ENCODE measurements at places on chromosomes 2 and 18.

- H3K27me3 ChIP-seq, result peaks cover 14% of the 10 kb centered on the region
- H3K36me3 ChIP-seq, result no peaks in the 10 kb centered on the region
- no peak overlapping the region for H3K27ac ChIP-seq
- no peak for DNase-seq
These were observed 40.0 kb downstream of the TTC32 start for GRCh38 chr2:19861813-19862212.

- peaks cover 3% of the 10 kb centered on the region for H3K36me3 ChIP-seq
- no peak for DNase-seq
- peak overlapping the region; percentile 85 for H3K27ac ChIP-seq
- H3K4me1 ChIP-seq, result peaks cover 25% of the 10 kb centered on the region
These were observed 536 bp upstream of the SLC25A12 start for GRCh38 chr2:171894612-171894947.

DNA sequence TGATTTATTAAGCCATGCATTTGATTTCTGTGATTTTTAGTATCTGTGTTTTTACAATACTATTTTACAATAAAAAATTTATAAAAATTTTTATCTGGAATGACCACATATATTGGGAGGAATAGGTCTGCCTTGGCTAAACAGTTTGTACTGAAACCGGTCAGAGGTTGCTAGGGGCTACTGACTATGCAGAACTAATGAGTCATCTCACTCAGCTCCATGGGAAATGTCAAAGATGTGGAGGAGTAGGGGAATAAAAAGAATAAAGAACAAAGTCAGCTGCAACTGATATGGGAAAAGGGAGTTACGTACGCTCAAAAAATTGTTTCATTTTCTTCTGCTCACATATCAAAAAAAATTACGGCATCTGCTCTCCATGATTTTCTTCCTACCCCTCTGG is 8.6 kb upstream of the TMEM163 start:
- H3K27ac ChIP-seq, result no peak overlapping the region
- H3K4me1 ChIP-seq, result no peaks in the 10 kb centered on the region
- peaks cover 4% of the 10 kb centered on the region for H3K27me3 ChIP-seq

- H3K36me3 ChIP-seq, result peaks cover 6% of the 10 kb centered on the region
- H3K4me1 ChIP-seq, result peaks cover 20% of the 10 kb centered on the region
- H3K27me3 ChIP-seq, result peaks cover 55% of the 10 kb centered on the region
- no peak overlapping the region for H3K4me3 ChIP-seq
These were observed 90.9 kb upstream of the ID2 start for GRCh38 chr2:8590938-8591337.

DNA sequence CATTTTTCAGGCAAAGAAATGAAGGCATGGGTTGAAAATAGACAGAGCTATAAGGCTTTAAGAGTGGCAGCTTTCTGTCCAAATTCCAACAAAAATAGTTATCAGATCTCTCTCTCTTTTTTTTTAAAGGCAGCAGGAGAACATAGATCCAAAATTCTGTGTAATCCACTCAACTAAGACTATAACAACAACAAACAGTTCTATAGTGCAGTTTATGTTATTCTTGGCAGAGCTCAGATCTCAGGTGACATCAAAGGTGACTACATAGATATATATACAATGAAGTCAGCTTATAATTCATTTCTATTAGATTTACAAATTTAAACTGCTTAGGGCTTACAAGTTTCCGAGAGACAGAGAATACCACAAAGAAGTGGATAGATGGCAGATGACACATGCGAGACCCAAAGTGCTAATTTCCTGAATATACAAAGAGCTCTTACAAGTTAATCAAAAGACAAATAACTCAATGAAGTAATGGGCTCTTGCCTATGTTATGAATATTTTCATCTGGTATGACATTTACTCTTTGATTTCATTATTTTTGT is 223.2 kb downstream of the BCL2 start:
- no peak overlapping the region for H3K27ac ChIP-seq
- no peaks in the 10 kb centered on the region for H3K36me3 ChIP-seq
- peaks cover 11% of the 10 kb centered on the region for H3K27me3 ChIP-seq

GRCh38 chr2:121479882-121480522 is 50.7 kb upstream of the RNU4ATAC start:
- H3K27ac ChIP-seq, result no peak overlapping the region
- peaks cover 41% of the 10 kb centered on the region for H3K36me3 ChIP-seq
- DNase-seq, result no peak
- H3K4me3 ChIP-seq, result no peak overlapping the region
- H3K27me3 ChIP-seq, result no peaks in the 10 kb centered on the region

DNA sequence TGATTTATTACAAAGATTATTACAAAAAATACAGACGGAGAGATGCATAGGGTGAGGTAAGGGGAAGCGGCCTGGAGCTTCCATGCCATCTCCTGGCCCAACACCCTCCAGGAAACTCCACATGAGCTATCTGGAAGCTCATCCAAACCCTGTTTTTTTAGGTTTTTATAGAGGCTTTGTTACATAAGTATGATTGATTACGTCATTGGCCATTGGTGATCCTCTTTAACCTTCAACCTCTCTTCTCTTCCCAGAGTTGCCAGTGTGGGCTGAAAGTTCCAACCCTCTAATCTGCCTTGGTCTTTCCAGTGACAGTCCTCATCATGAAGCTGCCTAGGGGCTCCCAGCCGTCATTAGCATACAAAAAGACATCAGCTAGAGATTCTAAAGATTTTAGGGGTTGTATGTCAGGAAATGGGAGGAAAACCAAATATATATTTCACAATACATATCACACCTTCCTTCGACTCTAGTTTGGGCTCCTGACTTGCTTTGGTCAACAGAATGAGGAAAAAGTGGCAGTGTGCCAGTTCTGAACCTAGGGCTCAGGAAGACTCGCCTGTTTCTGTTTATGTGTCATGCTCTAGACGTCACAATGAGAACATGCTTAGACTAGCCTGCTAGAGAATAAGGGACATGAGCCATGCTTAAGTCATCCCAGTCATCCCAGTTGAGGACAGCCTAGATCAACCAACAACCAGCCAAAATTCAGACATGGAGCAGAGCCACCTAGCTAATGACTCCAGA is 54.1 kb downstream of the ETAA1 start:
- peaks cover 11% of the 10 kb centered on the region for H3K27me3 ChIP-seq
- H3K27ac ChIP-seq, result no peak overlapping the region
- no peaks in the 10 kb centered on the region for H3K36me3 ChIP-seq
- no peak overlapping the region for H3K4me3 ChIP-seq

DNA sequence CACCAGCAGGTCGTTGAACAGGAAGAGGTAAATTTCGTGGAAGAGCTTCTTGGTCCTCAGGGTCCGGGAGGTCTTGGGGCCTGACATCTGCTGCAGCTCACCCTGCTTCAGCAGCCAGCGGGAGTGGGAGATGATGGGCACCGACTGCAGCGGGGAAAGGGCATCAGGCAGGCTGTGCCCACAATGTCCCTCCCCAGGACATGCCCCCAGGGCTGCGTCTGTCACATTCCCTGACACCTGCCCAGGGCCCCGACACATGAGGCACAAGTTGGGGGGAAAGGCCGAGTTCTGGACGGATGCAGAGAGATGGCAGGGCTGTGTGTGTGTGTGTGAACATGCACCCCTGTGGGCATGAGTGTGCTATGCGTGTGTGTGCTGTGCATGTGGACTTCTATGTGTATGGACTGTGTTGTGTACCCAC is 13.9 kb downstream of the SNORC start:
- no peak overlapping the region for H3K27ac ChIP-seq
- no peak for DNase-seq
- peaks cover 2% of the 10 kb centered on the region for H3K36me3 ChIP-seq
- H3K4me3 ChIP-seq, result no peak overlapping the region
- H3K4me1 ChIP-seq, result no peaks in the 10 kb centered on the region

- no peak overlapping the region for H3K27ac ChIP-seq
- H3K36me3 ChIP-seq, result peaks cover 27% of the 10 kb centered on the region
- DNase-seq, result peak; percentile 6
- no peaks in the 10 kb centered on the region for H3K27me3 ChIP-seq
These were observed 27.9 kb downstream of the RMND5A start for GRCh38 chr2:86747711-86748639.

GRCh38 chr18:3447895-3448837 is 1.8 kb upstream of the TGIF1 start:
- H3K36me3 ChIP-seq, result peaks cover 2% of the 10 kb centered on the region
- peak; percentile 77 for DNase-seq
- H3K4me1 ChIP-seq, result peaks cover 15% of the 10 kb centered on the region

Data from stimulated activated naive B cell treated with anti-CD40 and anti-IgM and Interleukin-4, amounts not matched to agents 10 μg/mL and 1 μg/mL and 100 μg/mL, for 72 hours (primary cell).